ENCODE measurements at places on chromosomes 11 and 22.

DNA sequence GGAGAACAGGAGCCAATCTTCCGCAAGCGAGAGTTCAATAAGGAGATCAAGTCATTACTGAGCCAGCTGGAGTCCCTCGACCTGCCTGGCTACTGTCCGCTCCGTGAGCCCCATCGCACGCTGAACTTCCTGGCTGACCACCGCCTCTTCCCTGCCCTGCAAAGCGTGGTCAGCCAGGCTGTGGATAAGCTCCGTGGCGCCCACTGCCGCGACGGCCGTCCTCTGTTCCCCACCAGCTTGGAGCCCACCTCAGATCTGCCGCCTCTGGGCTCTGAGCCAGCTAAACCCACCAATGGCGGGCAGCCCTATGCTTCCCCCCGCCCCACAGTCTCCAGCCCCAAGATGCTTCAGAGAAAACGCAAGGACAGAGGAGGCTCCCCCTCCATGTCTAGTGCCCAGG, 2.3 kb downstream of the CCDC116 start:
- no peak for DNase-seq

- no peak for DNase-seq
Observed at GRCh38 chr22:37893583-37893983, 12.5 kb upstream of the MICALL1 start.

GRCh38 chr22:50199251-50199721, 1.5 kb upstream of the SELENOO start:
- DNase-seq = no peak

- DNase-seq = no peak
Observed at GRCh38 chr11:85889108-85889507, 33.9 kb downstream of the CCDC83 start.

DNA sequence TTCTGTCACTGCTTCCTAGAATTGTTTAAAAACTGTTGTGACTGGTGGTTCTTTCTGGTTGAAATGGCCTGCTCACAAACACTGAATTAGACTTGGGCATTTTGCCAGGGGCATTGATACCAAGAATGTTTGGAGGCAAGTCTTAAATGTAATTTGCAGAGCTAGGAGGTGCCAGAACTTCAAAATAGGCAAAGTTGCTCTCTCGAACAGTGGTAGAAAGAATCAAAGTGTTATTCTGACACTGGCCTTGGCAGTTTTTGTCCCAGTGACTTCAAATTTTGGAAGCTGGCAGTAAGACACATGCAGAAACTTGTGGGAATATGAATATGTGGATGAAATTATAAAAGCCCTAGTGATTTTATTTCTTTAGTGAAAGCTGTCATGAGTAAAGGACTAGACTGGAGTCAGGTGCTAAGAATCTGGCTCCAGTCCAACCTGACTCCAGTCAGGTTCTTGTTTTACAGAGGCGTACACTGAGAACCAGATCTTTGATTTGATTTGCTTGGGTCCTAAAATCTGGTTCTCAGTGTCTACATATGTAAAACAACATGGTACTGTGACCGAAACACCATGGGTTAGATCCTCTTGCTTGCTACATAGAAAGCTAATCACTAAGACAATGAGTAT, 20.9 kb downstream of the SVIP start:
- no peak for DNase-seq
